ENCODE measurements at places on chromosomes 7 and 10.

DNA sequence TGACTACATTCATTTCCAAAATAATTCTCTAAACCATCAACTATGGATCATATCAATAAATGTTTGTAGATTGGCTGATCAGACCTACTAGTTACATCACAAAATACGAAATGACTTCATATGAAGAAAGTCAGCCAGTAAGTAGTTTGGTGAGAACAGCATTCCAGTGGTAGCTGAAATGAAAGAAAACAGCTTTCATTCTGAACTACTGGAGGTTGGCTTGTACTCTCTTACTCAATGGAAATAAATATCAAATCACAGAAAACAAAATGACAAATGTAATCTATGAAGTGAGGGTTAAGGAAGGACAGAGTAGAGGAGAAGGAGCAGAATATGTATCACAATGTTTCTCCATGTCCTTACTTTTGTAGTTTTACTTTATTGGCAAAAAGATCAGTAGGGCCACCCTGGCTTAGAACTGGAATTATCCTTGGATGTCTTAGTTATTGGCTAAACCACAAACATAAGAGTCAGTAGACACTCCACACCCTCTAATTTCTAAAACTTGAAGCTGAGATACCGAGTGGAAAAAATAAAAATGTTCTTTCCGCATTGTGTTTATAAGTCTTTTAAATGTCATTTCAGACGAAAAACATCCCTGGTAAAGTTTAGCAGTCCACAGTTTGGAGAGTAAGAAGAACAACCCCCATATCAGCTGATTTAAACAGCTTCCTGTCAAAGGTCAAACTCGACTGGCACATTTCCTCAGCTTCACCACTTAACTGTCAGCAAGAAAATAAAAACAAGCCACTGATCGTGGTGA, 74.0 kb upstream of the DGKI start:
- no peak for DNase-seq

DNA sequence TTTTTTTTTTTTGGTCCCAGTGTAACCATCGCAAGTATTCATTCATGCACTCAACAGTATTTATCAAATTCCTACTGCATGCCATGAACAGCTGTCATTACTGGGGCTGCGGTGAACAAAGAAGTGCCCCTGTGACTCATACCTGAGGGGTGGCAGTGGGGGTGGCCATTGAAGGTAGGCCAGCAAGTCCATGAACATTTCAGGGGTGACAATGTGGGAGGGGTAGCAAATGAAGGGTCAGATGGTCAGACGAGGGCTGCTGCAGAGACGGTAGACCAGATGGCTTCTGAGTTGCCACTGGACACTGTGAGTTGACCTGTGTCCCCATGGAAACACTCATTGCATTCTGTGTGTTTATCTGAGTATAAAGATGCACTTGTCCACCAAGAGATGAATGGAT, 92.5 kb upstream of the PITRM1 start:
- DNase-seq, result no peak

GRCh38 chr7:94908323-94909178, 1.2 kb downstream of the PPP1R9A start:
- DNase-seq, result no peak

DNA sequence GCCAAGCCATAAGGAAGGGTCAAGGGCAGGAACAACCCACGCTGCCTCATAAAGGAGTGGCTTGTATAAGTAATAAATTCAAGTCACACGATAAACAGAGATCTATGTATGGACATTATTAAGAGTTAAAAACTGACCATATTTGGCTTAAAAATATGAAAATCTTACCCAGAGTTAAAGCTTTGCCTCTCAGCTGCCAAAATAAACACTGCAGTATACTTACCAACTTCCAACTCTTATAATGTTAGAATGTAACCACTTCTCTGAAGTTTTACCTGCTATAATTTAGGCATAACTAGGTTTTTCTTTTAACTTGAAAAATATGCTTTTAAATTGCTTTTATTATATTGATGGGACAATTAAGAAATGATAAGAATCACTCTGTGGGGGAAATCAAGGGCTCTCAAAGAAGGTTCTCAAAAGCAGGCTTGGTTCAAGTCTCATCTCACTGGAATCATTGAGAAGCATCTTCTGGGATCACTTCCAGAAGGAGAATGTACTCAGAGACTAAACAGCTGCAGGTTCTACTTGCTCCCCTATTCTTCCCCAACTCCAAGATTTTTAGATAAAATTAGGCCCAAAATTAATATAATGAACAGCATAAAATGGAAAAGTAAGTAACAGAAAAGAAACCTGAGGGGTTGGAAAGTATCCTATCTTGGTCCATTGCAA, 16.1 kb upstream of the CAV2 start:
- DNase-seq, result no peak

- DNase-seq, result no peak
Observed at GRCh38 chr7:91299952-91300775, 35.9 kb downstream of the FZD1 start.

DNA sequence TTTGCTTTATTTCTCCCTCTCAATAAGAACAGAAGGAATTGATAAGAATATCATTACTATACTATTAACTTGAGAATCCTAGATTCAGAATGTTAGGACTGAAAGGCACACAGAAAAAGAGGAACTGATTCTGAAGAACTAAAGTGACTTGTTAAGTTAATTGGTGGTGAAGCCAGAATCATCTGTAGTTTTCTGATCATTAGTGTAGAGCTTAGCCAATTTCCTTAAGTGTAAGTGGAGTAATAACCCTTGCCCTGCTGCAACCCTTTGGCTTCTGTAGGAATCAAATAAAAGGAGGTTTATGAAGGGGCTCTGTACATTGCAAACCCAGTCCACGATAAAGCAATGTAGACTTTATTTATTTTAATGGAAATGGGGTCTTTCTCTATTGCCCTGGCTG, 1186.0 kb downstream of the SORCS3 start:
- no peak for DNase-seq

DNA sequence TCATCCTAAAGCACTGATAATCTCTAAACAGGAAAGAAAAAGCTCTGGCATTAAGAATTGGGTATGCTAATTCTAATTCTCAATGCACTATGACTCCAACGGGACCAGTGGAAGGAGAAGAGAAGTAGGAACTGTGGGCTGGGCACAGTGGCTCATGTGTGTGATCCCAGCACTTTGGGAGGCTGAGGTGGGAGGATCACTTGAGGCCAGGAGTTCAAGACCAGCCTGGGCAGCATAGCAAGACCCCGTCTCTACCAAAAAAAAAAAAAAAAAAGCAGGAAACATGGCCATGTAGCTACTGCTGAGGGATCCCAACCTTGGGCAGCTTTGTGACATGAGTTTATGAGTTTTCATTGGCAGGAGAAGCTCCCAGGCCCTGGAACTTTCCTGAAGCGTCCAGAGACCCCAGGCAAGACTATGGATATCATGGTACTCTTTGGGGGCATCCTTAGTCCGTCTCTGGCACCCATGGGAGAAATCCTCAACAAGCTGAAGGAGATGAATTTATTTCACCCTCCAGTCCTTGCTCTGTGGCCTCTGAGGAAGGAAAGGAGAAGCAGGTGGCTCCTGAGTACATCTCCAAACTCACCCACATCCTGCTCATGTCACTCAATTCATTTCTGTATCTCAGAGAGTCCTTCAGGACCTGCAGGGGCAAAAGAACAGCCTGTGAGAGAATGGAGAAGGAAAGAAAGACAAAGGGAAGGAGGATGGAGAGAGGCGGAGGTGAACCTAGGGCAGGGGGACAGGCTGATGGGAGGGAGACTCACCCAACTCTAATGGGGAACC, 99.5 kb downstream of the SPDYE5 start:
- no peak for DNase-seq

GRCh38 chr10:3499120-3499519, 285.9 kb downstream of the KLF6 start:
- DNase-seq, result no peak

GRCh38 chr7:133354546-133355324, 101.9 kb downstream of the EXOC4 start:
- DNase-seq, result no peak

GRCh38 chr7:137682596-137682995, 164.2 kb downstream of the DGKI start:
- no peak for DNase-seq

DNA sequence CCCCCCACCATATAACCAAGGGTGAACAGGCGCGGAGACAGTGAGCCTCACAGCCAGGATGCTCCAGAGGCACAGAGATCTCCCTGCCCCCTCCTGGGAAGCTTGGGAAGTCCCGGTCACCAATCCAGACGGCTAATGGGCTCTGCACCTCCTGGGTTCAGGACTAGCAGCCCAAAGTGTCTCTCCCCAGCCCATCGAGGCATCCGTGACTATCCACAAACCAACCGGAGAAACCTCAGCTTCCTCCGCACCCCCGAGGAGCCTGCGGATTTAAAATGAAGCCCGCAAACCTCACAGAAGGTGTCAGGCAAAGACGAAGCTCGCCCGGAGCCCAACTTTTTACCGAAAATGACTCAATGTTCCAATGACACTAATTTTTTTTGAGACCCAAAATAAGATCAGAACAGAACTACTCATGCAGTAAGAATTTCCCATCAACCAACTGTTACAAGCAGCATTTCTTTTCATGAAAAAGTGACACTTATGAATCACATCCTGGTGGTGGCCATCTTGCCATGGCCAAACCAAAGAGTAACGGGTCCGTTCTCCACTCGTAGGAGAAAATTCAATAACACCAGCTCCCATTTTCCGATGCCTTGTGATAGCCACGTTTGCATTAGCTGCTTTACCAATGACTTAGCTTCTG, 6.0 kb downstream of the PDGFA start:
- no peak for DNase-seq

DNA sequence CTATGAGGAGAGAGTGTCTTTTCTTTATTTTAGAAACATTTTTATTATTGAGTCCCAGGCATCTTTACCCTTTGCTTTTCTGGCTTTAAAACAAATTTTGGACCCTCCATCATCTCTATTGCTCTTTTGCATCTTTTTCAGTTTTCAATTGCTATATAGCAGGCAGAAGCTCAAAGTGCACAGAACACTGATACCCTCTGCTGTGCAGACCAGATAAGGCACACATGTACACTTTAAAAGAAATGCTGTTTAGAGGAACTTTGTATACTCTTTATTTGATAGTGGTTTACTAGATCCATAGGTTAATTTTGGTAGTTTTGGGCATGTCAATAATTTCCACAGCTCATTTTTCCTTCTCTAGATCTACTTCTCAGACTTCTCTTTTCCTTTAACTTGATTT, 324.2 kb downstream of the SH2D4B start:
- no peak for DNase-seq

DNA sequence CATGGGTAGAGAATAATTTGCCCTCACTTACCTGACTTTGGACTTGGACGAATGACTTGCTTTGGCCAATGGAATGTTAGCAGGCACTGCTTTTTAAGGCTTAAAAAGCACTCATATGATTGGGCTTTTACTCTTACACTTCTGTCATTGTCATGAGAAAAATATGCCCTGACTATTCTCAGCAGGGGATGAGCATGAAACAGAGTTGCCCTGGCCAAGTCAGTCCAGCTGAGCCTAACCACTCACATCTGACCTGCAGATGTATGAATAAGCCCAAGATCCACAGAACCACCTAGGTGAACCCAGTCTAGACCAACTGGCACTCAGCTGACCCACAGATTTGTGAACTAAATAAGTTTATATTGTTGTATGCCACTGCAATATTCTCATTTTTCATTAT, 573.5 kb downstream of the TNS3 start:
- no peak for DNase-seq

- no peak for DNase-seq
Observed at GRCh38 chr7:75630549-75630948, 108.2 kb downstream of the HIP1 start.

- no peak for DNase-seq
Observed at GRCh38 chr7:159064121-159064815, 80.4 kb downstream of the VIPR2 start.
